Activated naive CD4-positive, alpha-beta T cell treated with anti-CD3 and anti-CD28 coated beads, Interleukin-2, amount 50 U/mL, for 16 hours (primary cell): ENCODE measurements at places on chromosomes 13 and 19.
A peak's percentile ranks its signal among the peaks of the same experiment; 100 is the strongest.

DNA sequence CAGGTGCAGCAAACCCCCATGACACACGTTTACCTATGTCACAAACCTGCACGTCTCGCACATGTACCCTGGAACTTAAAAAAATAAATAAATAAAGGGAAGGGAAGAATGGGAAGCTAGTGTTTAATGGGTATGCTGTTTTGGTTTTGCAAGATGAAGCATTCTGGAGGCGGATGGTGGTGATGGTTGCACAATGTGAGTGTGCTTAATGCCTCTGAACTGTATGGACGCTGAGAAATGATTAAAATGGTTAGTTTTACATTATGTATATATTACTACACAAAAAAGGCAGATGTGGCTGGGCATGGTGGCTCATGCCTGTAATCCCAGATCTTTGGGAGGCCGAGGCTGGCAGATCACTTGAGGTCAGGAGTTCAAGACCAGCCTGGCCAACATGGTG is 17.8 kb downstream of the NFILZ start:
- DNase-seq, result no peak

GRCh38 chr19:39671739-39672363 is 16.1 kb downstream of the LGALS16 start:
- DNase-seq, result peak; percentile 37

- no peak for DNase-seq
Observed at GRCh38 chr13:35228536-35228935, 248.0 kb downstream of the MAB21L1 start.

DNA sequence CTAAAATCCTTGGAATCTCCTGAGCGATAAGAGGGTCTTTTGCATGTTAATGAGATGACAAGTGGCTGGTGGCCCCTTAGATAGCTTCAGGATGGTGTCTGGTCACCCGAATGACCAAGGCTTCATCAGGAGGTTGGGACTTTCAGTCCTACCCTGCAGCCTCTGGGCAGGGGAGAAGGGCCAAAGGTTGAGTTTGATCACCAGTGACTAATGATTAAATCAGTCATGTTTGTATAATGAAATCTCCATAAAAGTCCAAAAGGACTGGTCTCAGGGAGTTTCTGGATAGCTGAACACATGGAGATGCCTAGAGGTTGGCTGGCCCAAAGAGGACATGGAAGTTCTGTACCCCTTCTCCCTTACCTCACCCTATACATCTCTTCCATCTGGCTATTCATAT is 316.2 kb downstream of the MTUS2 start:
- no peak for DNase-seq

DNA sequence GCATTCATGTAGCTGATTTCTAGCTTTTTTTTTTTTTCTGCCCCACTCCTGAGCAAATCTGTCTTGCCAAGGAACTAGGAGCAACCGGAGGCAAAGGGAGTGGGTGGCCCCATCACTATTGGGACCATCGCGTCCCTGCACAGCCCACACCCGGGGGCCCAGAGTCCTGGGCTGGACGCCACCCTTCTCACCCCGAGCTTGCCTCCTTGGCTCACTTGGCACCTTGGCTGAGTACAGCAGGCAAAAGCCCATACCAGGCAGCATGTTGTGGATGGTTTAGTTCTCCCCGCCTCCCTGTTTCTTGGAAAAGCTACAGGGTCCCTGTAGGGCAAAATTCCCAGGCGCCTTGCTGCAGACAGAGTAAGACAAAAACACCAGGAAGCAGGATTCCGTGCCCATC is 13.7 kb downstream of the SMIM24 start:
- no peak for DNase-seq

- DNase-seq, result no peak
Observed at GRCh38 chr13:93941444-93941843, 538.0 kb downstream of the DCT start.

DNA sequence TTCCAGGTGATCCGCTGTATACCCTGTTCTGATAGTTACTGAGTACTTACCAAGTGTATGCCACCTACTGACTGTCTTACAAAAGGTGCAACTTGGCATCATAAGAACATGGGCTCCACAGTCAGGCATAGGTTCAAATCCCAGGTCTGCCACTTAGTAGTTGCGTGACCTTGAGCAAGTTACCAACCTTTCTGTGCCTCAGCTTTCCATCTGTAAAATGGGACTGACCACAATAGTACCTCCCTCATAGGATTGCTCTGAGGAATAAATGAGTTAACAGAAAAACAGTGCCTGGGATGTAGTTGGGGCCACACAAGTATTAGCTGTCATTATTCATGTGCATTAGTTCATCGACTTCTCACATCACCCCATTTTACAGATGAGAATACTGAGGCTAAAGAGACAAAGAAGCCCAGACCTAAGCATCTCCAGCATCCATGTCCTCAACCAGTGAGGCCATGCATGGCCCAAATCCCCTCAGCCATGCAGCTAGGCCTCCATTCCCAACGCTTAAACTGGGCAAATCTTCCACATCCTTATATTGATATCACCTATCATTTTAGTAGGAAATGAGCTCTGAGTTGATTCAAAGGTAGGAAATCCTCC is 51.3 kb upstream of the UBE2L5 start:
- DNase-seq, result no peak
